ENCODE measurements at places on chromosomes 4 and X.

GRCh38 chrX:71144651-71145050 lies at the start of gene NLGN3:
TSS of gene NLGN3 (plus strand) at chrX:71144841. CDS start at chrX:71147750, 2,909 bp downstream.
- no peak for DNase-seq

DNA sequence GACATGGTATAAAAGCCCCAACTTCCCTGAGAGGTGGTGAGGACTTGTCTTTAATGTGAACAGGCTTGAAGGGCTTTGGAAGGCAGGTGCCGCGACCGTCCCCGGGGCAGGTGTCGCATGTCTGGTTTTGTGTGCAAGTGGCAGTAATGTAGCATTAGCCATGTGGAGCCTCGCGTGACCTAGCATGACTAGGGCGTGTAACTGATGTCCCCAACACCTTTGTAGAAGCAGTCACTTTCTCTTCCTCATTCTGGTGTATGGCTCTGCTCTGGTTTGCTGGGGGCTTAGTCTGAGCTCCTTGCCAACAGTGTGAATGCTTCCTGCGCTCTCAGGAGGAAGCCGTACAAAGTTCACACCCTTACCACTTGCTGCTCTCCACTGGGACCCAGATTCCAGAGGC lies 145.7 kb downstream of the AMMECR1 start:
- no peak for DNase-seq

DNA sequence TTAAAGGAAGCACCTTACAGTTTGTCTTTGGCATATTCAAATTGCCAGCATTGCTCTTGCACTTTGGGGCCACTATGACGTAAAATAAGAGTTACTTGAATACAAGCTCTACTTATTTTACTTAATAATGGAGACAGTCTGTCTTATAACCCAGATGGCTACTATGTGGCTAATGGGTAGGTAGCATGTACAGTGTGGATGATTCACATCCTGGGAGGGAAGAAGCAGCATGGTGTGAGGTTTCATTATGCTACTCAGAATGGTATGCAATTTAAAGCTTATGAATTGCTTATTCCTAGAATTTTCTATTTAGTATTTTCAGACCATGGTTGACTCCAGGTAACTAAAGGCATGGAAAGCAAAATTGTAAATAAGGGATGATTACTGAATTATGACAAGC lies 761.8 kb upstream of the ATOH1 start:
- peak; percentile 29 for DNase-seq

DNA sequence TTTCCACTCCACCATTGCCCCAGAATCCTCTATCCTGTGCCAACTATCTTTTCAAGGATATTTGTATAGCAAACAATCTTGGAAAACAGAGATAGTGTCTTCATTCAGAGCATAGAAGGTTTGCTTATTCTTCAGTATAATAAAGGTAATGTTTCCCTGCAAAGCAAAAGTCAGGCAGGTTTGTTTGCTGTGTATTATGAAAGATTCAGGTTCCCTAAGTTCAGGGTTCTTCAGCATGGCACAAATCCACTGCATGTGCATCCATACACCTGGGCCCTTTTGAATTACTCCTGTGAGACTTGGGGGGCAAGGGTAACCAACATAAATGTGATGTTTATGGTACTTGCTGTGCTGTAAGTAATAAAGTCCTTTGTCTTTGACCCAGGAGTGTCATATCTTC lies 33.2 kb upstream of the ZC4H2 start:
- DNase-seq = no peak

- DNase-seq = peak; percentile 50
Measured at GRCh38 chr4:182880387-182881356, 36.5 kb downstream of the DCTD start.

GRCh38 chr4:183395395-183395794 lies 49.0 kb upstream of the CDKN2AIP start:
- no peak for DNase-seq

GRCh38 chrX:47138171-47138570 lies 6.3 kb downstream of the NDUFB11 start:
- DNase-seq = no peak

DNA sequence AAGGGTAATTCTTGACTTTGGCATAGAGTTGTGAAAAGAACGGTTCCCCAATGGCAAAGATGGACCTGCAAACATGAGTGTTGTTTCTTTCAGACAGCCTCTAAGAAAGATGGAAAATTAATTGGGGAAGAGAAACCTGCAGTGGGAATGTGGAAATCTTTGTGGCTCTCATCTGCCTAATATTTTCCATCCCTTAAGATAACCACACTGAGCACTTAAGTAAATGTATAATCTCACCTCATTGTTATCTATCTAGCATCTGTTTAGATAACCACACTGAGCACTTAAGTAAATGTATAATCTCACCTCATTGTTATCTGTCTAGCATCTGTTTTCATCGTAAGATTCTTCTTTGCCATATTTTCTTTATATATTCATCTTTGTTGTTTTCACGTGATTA lies 149.3 kb downstream of the NWD2 start:
- no peak for DNase-seq

GRCh38 chr4:100224160-100224559 lies 33.9 kb upstream of the DDIT4L start:
- no peak for DNase-seq

DNA sequence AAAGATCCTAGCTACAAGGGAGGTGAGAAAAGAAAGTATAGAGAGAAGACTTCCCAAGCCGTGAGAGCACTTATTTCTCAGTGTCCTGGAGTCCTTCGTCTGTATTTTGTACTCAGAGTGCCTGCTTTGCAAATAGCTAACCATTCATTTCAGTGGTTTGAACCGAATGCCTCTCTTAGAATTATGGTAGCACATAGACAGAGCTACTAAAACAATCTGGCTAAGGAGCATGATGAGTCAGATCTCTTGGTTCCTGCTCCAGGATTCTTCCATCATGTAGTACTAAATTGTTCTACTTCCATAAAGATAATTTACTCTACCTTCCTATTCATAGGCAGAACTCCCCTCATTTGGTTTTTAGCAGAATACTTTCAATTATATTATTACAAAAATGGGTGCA lies 946.6 kb downstream of the STIM2 start:
- DNase-seq = peak; percentile 25

DNA sequence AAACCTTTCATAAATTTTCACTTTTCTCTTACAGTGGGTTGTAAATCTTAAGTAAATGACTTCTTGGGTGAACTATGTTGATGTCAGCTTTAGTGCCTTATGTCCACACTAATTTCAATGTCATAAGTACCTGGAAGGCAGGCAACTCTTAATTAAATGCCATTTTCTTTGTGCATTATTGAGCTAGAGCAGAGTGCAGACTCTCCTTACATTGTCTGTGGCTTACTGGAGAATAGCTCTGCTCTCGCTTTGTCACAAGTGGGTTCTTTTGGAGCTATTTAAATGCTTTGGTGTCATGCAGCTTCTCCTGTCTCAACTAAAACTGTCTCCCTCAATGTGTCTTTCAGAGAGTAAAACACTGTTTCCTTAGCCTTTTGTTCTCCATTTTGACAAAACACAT lies 411.6 kb downstream of the STIM2 start:
- no peak for DNase-seq

DNA sequence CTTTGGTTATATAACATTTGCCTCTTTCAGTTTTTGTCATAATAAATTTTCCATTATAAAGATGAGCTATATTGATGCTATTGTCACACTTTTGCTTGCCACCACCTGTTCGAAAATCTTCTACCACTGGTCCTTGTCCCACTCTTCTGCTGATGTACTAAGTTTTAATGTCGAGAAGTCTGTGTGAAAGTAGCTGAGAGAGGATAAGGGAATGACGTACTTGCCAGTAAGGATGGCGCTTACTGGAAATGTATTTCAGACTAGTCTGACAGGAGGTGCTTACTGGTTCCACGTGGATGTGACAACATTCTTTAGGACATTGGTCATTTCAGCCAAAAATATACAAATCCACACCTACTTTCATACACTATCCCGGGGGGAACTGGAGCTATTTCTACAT lies 132.7 kb upstream of the NR3C2 start:
- no peak for DNase-seq

DNA sequence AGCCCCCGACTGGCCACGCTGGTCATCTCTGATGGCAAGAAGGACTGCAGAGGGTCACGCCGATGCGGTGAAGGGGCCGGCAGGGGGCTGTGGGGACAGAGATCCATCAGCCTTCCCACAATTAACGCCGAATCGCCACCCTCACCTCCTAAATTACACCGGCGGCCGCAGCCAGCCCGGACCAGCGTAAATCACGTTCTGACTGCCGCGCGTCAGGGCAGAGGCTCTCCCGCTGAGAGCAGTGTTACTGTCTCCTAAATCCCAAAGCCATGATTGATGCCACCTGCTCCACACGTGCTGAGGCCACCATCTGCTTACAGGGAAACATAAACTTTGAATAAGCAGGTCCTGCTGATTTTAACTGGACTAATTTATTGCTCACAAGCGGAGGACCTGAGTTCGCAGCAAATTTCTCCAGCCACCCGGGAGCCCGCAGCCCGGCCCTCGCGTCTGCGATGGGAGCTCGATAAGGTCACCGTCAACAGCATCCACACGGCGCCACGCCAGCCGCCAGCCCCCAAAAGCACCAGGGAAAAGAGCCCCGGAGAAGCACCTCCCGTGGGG lies 127.3 kb upstream of the NKX1-1 start:
- DNase-seq = no peak

- DNase-seq = peak; percentile 97
Measured at GRCh38 chr4:141388481-141388880, 167.8 kb downstream of the ZNF330 start.

DNA sequence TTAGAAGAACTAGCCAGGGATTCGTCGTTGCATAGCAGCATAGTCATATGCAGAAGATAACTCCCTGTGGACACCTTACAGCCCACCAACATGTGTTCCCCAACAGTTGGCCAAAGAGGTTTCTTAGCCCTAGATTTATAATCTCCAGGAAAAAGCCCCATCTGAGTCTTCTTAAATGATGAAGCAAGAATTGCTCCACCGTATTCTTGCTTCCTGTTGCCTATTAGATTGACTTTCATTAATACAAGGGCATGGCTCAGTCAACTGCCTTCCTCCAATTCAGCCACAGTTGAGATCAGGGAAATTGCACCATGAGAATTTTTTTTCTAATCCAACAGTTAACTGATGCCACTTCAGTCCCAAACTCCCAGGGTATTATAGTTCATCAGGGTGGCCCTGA lies 5.2 kb upstream of the AFF2 start:
- DNase-seq = no peak

DNA sequence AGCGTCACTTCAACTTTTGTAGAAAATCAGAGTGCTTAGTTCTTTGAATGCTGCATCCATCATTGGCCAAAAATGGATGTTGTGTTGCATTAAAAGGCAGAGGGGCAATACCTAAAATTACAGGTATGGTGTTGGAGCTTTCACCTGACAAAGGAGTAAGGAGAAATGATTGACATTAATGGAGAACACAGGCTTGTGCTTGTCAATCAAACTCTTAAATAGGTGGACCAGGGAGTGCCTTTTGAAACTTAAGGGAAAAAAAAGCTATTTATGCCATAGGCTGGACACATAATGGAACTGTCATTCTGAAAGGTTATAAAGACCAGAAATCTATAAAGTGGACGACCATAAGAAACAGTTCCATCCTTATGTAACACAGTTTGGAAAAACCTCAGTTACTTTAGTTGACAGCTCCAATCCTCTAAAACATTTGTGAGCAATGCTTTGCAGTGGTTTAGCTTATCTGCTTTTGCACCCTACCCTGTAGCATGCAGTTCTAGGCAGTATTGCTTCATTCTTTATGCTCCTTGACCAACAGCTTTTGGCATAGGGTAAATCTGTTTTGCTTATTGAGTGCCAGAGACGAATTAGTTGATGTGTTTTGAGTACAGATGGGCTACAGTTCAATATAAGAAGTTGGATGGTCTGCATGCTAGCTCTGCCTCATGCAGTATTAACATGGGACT lies 2.4 kb downstream of the HADH start:
- DNase-seq = peak; percentile 18

- DNase-seq = no peak
Measured at GRCh38 chr4:137614491-137614890, 82.2 kb upstream of the PCDH18 start.

- no peak for DNase-seq
Measured at GRCh38 chr4:73418677-73419076, 14.6 kb downstream of the ALB start.

DNA sequence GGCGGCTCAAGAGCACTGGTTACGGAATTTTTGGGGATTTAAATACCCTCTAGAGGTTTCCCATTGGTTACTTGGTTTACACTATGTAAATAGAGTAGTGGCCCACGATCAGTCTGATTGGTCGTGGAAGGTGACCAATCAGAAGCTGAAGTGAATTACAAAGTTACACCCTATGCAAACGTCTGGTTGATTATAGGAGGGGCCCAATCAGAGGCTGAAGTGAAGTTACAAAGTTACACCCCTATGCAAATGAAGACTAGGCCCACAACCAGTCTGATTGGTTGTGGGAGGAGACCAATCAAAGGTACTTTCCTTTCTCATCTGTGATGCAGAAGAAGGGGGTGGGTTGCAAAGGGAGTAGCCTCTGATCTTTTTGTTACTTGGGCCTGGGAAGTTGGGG lies 45.1 kb upstream of the HSD17B10 start:
- peak; percentile 12 for DNase-seq

DNA sequence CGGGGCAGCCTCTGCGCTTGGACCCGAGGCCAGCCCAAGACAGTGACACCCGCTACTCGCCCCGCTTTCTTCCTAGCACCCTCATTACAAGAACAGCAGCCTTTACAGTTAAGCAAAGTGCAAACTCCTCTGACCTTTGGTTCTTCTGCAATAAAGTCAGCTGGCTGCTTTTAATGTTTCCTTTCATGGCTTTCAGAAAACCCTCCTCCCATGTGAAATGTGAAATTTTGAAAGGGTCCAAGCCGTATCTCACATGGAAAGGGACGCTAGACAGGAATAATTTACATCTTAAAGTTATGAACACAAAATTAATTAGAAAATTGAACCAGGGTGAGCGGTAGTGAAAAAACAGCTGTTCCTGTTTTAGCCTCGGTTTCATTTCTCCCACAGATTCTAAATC lies 520.1 kb upstream of the FRG1 start:
- no peak for DNase-seq

DNA sequence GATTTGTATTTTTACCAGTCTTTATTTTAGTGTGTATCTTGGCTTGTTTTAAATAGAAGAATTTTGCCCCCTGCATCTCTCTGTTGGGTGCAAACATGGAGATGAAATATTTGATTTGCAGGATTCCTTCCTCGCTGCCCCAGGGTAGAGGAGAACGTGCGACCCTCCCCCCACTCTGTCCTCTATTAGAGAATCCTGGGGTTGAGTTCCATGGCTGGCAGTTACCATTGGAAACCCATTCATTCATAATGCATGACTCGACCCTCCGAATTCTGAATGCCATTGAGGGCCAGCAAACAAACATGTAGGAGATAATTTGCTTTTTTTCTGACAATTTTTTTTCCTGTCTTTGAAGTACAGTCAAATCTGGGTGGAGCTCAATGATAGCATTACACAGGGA lies 53.7 kb downstream of the TRIM2 start:
- DNase-seq = no peak

DNA sequence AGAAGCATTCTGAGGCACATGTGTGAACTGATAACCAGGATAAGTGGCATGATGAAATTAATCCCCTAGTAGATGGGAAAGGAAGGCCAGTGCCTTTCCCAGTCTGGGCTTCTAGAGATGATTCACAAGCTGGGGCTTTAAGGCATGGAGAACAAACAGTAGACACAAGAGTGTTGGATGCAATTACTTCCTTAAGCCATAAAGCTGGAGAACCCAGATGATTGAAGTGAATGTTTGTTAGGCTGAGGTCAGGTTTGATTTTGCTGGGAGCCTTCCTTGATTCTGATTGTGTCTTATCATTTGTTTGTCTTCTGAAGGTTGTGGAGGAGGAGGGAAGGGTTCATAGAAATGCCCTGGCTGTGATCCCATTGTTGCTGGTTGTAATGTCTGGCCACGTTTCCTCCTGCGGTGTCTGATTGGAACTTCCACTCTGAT lies 125.2 kb downstream of the NHS start:
- peak; percentile 89 for DNase-seq

All from astrocyte (in vitro differentiated cells and primary cell).